ENCODE measurements at places on chromosomes 5 and 9.

DNA sequence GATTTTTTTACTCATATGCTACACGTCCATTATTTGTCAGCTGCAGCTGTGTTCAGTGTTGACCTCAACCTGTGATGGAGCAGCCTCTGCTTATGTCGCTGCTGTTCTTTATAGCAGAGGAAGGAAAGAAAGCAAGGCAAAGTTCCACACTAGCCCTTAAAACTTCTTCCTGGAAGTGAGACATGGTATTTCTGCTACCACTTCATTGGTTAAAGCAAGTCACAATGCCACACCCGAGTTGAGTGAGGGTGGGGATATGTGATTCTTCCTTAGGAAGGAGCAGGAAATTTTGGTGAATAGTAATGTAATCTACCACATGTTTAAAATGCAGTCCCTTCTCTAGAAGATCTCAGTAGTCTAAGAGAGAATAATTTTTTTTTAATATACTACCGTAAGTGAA, 224.8 kb upstream of the DMRT1 start:
- DNase-seq, result no peak

- DNase-seq, result no peak
Measured at GRCh38 chr9:133774799-133775198, 36.6 kb upstream of the SARDH start.

DNA sequence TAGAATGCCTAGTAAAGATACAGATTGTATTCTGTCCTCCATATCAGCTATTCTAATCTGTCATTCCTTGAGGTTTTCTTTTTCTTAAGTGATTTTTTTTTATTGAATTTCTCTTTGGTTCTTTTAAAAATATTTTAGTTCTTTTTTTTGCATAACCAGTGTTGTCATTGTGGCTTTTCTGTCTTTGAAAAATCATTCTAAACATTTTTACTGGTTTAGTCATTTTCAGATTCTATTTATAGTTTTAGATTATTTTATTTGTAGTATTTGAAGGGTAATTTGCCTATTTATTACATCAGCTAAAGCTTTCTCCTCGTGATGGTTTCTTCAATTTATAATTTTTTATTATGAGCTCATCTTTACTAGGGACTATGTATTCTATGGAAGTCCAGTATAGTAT, 78.1 kb downstream of the NDUFAF2 start:
- DNase-seq, result no peak

GRCh38 chr9:85041466-85042137, 372.1 kb downstream of the NTRK2 start:
- no peak for DNase-seq

DNA sequence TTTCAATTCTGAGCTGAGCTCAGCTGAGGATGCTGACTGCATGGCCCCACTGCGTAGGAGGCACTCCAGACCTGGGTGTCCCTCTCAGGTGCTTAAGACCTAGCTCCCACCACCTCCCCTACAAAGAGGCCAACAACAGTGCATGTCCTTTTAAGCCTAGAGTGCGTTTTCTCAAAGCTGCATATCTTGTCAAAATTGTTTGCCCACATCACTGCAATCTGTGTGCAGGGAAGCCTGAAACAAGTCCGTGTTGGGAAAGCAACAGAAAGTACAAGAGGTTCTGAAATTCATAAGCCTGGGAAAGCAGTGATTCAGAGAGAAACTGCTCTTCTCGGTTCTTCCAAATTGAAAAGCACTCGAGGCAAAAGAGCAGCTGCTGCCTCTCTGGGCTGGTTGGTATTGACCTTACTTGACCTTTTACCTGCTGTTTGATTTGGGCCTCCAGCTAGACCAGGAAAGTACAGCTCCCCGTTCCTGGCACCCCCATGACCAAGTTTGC, 238.4 kb downstream of the NR2F1-AS1 start:
- no peak for DNase-seq

- no peak for DNase-seq
Measured at GRCh38 chr5:61525512-61526206, 193.6 kb downstream of the ZSWIM6 start.

GRCh38 chr5:133159543-133159942, 107.7 kb downstream of the HSPA4 start:
- no peak for DNase-seq

- peak; percentile 64 for DNase-seq
Measured at GRCh38 chr9:133792721-133793470, 54.7 kb upstream of the SARDH start.

DNA sequence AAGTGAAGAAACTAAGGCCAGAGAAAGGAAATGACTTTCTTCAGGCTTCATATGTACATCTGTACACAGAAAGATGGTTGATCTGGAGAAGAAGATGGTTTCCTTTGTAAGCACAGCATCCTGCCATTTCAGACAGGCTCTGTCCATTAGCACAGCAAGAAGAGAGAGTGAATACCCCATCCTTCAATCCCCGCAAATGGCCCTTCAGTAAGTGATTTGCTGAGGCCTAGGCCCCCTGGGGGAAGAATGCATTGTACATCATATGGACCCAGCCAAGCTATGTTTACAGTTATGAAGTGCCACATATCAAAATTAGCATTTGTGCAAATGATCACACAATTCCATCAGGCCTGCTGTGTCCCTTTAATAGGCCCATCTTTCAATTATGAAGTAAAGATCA, 657.4 kb downstream of the BRINP1 start:
- DNase-seq, result no peak

- DNase-seq, result peak; percentile 60
Measured at GRCh38 chr9:110183208-110184145, 24.5 kb downstream of the C9orf152 start.

DNA sequence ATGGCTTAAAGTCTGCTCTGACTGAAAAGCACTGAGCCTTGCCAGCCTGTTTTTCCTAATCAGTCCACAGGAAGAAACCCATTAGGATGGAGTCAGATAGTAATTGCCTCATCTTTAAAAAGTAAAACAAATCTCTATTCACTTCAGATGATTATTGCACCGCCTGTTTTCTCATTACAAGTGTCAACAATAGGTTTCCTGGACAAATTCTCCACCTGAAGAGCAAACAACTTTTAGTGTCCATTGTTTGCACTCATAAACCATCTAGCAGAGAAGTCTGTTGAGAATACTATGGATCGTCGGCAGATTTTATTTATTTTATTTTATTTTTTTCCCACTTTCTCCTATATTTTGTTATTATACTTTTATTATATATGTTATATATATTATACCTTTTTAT, 20.3 kb downstream of the C5orf63 start:
- DNase-seq, result no peak

- DNase-seq, result no peak
Measured at GRCh38 chr9:7403839-7404487, 395.6 kb downstream of the DMAC1 start.

GRCh38 chr9:34996905-34997279, 7.3 kb downstream of the DNAJB5 start:
- DNase-seq, result no peak

- no peak for DNase-seq
Measured at GRCh38 chr9:38527503-38527902, 92.9 kb downstream of the ANKRD18A start.

DNA sequence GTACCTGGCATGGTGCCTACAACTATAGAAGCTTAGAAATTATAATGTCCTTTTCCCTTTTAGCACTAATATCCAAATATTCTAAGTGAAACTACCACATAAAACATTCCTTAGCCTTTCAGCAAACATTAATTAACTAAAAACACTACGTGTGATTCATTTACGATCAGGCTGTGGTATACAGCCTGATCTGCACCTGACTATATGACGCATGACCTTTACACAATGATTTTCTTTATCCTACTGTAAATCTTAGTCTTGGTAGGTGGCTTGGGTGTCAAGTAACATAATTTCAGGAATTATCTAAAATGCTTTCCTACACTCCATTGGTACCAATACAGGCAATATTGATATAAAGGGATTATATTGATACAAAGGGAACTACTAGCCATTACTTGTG, 686.7 kb downstream of the DTWD2 start:
- DNase-seq, result no peak

DNA sequence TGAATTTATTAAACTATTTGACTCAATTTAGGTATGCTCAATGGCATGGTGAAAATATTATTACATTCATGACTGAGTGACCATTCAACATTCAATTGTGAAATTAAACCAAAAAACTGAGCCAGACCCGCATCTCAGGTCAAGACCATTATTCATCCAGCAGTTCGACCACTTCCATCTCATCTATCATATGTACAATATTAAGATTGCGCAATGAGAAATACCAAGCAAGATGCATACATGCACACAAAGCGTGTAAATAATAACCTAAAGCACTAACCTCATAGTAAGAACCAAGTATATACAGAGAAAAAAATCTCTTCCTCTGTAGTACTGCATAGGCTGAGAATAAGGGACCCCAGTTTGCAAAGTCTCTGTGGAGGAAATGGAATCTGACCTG, 310.2 kb downstream of the ADGRV1 start:
- DNase-seq, result no peak

DNA sequence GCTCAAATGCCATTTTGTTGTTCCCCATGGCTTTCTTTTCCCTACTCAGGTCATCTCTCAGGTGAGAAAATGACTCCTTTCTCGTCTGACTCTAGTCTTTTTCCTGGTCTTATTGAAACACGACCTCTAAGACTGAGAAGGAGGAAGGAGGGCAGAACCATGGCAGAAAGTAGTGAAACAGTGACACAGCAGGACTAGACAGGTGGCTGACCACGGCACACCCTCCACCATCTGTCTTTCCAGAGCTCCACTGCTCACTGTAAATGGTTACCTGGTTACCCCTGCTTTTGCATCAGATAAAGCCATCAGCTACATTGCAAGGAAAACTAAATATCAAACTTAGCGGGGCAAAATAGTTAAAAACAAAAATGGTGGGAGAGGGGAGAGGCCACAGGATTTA, 30.9 kb downstream of the NR4A3 start:
- DNase-seq, result peak; percentile 41

DNA sequence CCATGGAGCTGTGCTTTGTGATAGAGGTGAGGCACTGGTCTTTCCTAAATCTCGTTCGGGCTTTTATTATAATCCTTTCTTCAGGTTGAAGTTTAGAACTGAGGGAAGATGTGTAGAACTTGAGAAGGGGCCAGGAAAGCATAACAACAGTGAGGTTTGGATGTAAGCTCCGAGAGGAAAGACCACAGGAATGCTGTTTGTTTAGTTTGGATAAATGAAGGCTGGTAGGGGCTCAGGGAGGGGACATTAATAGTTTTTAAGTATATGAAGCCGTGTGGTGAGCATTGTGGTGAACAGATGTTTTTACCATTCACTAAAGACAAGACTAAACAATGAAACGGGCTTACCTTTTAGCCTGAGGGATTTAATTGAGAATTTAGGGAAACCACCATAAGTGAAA, 130.8 kb downstream of the ARHGAP26 start:
- no peak for DNase-seq

GRCh38 chr5:37206736-37207135, 42.4 kb downstream of the CPLANE1 start:
- no peak for DNase-seq

GRCh38 chr9:21102305-21102704, 24.6 kb upstream of the IFNB1 start:
- DNase-seq, result no peak

DNA sequence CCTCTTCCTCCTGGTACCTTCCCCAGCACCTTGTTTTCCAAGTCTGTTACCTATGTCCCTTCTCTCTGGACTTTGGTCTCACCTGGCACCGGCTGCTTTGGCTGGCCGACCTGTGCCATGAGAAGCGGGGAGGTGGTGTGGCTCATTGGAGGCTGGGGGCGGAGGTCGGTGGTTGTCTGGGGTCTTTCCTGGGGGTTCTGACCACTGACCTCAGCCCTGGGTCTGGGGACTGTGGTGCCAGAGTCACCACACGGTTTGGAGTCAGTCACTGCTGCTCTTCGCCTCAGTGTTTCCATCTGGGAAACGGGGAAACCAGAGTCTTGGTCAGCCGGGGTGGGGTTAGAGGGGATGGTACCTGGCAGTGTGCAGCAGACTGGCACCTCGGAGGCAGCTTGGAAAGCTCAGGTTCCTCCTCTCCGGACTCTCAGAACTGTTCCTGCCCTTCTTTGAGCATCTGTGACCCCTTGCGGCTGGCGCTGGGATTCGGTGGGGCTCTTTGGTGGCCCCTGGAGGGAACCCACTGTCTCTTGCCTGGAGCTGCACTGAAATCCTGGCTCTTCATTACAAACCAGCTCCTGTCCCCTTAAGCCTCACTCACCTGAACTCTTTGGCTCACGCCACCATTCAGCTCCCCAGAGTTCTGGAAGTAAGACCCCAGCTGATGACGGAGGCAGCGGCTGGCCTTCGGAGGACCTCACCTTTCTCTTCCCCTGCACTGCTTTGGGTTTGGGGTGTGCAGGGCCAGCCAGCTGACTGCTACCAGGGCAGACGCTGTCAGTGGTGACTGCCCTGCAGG, 4.1 kb upstream of the RXRA start:
- DNase-seq, result no peak

- no peak for DNase-seq
Measured at GRCh38 chr9:81266086-81266485, 423.3 kb downstream of the TLE1 start.

- no peak for DNase-seq
Measured at GRCh38 chr9:23493219-23493618, 332.8 kb downstream of the ELAVL2 start.

DNA sequence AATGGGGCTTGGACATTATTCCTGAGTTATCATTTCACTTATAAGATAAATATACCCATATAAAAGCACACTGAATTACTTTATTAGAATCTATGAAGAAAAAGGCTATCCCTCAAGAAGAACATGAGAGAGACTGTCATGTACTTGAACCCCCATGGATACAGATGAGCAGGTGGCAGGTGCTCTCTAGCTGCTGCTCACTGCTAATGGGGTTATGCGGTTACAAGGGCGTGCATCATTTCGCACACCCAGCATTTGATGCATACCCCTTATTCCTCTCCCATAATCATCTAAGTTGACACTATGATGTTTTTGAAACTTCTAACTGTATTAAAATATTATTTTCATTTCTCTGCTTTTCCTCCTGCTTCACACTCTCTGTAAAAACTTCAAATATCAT, 16.4 kb downstream of the ITK start:
- DNase-seq, result no peak

GRCh38 chr9:36798350-36799065, 225.8 kb downstream of the MELK start:
- DNase-seq, result no peak

GRCh38 chr9:115883467-115884329, 269.9 kb upstream of the PAPPA start:
- peak; percentile 44 for DNase-seq

Data from cerebellar cortex (tissue), 1 donor.